ENCODE measurements at places on chromosomes 2 and 18.

- no peak for DNase-seq
Measured at GRCh38 chr2:155377266-155377680, 678.8 kb downstream of the KCNJ3 start.

DNA sequence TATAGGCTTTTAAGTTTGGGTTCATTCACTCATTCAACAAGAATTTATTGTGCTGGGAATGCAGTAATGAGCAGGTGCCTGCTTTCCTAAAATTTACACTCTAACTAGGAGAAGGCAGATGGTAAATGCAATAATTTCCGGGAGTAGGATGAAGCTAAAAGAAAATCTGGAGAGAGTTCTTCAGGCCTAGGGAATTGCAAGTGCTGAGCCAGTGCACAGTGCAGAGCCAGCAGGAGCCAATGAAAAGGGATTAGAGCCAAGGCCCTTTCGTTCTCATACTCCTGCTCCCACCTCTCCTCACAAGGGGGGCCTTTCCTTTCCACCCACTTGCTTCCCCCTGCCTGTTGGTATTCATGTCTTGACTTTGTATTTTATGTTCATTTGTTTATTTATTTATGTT is 55.1 kb downstream of the CFAP221 start:
- no peak for DNase-seq

DNA sequence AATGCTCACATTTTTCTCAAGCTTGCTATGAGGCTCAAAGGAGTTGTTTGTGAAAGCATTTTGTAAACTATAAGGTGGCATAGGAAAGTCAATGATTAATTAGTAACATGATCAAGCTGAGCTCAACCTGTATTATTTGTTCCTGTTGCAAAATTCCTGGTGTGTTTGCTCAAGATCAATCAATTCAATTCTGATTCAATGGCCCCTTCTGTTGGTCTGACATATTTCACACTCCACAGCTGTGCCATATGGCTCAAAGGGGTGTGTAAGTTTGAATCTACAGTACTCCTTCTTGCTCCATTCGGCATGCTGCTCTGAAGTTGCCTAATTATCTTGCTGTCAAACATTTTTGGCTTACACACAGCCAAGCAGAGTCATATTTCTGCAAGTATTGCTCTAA is 341.6 kb upstream of the LRP1B start:
- no peak for DNase-seq

DNA sequence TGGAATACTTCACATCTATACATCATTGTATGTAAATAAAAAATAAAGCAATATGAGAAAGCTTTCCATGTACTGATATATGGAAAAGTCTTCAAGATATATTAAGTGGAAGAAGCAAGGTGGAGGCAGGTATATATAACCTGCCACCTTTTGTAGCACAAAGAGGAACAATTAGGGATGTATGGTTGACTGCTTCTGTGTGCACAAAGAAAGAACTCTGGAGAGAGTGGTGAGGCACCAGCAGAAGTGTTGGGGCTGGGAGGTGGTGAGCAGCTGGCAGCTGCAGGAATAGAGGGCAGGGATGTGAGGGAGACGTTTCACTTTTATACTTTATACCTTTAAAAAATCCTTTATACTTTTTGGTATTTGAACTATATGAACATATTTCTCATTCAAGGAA is 26.1 kb downstream of the KIF5C start:
- no peak for DNase-seq

- DNase-seq = no peak
Measured at GRCh38 chr2:46866770-46867246, 48.8 kb downstream of the MCFD2 start.

DNA sequence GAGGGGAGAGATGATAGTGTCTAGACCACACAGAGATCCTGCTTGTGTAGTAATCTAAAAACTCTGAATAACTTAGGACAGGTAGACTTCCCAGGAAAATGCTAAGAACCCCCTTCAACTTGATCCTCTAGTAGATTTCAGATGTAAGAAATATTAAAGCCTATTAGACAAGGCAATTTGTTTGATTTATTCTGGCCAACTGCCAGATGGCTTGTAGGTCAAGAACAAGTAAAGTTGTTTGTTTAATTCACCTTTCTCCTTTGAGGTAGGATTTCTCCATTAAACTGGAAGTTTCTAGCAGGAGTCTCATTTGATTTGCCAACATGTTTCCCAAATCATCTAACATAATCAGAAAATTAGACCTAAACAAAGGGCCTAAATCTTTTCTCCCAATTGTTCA is 48.6 kb downstream of the SH3RF3 start:
- DNase-seq = no peak

GRCh38 chr2:230219419-230220331 is at the start of gene SP110:
SP110 (minus strand) TSS chr2:230219984; CDS start chr2:230216927, 3,057 bp downstream.
- peak; percentile 88 for DNase-seq

- DNase-seq = no peak
Measured at GRCh38 chr2:446303-446874, 158.5 kb upstream of the ALKAL2 start.

DNA sequence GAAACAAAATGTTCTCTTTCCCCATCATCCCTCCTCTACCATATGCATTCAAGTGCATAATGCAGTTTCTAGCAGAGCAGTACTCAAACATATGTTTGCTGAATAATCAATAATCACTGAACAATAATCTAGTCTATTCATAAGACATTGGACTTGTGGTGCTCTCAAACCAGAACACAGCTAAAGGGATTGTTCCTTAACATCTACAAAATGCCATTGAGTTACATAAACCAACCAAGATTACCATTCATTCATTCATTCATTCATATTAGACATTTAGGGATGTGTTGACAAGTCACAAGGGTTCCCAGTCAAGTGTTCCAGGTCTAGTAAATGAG is 3.9 kb downstream of the CLHC1 start:
- no peak for DNase-seq

DNA sequence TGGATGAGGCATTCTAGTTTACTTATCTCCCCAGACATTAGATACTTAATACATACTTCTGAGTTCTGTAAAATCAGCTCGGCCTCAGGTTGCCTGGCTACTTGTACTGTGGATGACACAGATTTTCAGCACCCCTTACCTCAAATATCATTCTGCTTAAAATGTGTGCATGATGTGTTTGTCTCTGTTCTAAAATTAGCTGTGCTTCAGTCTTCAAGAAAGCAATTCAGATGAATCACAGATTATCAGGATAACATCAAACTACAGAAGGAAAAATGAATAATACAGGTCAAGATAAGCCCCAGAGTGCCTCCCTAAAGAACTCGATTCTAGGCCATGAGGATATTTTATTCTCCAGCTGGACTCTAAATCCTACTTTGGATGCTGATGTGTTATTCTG is 21.3 kb upstream of the MAPRE2 start:
- DNase-seq = no peak

DNA sequence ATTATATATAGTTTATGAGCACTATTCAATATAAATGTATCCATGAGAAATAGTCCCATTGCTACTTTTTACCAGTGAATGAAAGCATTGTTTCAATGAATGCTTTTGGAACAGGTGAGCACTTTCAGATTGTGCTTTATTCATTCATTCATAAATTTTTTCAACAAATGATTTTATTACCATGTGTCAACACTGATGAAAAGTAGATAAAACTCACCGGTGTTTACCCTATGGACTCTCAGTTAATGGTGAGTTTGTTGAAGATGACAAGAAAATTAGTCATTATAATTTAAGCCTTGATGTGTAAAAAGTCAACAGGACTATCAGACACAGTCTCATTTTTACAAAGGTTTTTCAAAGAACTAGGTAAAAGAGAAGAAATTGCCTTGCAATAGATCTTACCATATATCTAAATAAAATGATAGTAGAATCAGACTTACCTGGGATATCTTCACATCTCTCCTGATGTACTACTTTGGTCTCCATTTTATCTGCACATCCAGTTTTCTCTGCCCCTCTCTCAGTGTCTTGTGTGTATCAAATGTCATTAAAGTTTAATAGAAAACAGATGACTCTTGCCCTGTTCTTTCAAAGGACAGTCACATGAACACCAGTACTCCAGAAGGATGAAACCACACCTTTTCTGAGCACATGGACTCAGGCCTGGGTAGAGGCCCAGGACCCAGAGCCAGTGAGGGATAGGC is 325.3 kb upstream of the RND3 start:
- DNase-seq = no peak

DNA sequence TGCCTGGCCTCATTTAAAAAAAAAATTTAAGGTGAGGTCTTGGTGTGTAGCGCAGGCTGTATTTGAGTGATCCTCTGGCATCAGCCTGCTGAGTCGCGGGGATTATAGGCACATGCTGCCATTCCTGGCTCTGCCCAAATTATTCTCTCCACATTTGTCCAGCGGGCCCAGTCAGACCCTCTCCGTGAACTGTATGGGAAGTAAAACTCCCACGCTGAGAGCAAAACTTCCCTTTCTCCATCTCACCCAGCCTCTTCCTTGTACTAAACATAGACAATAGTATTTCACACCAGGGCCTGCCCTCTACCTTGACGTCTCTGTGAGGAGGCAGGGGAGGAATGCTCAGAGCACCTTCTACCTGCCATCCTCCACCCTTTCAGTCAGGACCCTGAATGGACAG is 37.0 kb downstream of the EIF4E2 start:
- DNase-seq = no peak

DNA sequence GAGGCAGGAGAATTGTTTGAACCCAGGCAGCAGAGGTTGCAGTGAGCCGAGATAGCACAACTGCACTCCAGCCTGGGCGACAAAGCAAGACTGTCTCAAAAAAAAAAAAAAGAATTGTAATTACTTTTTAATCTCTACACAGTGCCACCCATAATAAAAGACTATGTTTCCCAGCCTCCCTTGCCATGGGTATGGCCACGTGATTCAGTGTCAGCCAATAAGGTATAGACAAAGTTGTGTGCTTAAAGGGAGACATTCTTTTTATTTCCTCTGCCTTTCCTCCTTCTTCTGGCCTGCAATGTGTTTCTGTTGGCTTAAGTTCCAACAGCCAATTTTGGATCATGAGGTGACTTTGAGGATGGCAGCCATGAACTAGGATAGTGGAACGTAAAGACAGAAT is 406.9 kb downstream of the LNPK start:
- no peak for DNase-seq

- no peak for DNase-seq
Measured at GRCh38 chr18:33062834-33063364, 290.1 kb upstream of the KLHL14 start.

DNA sequence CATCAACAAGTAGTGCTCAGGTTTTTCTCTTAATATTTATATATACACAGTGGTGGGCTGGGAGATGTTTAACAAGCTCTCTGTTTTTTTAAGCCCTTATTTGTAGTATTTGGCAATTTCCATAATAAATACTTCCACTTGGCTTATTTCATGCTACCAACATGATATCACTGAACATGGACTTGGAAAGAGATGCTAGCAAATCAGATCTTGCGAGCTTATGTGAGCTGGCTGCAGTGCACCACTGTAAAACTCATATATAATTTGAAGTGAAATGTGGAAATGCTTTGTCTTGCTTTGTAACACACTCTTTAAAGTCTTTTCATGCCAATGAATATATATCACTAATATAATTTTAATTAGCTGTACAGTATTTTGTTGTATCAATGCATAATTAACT is 155.7 kb downstream of the ALK start:
- no peak for DNase-seq

- DNase-seq = no peak
Measured at GRCh38 chr18:78596794-78597345, 382.7 kb upstream of the SALL3 start.

GRCh38 chr18:47680488-47680887 is 250.0 kb downstream of the SMAD2 start:
- DNase-seq = no peak

DNA sequence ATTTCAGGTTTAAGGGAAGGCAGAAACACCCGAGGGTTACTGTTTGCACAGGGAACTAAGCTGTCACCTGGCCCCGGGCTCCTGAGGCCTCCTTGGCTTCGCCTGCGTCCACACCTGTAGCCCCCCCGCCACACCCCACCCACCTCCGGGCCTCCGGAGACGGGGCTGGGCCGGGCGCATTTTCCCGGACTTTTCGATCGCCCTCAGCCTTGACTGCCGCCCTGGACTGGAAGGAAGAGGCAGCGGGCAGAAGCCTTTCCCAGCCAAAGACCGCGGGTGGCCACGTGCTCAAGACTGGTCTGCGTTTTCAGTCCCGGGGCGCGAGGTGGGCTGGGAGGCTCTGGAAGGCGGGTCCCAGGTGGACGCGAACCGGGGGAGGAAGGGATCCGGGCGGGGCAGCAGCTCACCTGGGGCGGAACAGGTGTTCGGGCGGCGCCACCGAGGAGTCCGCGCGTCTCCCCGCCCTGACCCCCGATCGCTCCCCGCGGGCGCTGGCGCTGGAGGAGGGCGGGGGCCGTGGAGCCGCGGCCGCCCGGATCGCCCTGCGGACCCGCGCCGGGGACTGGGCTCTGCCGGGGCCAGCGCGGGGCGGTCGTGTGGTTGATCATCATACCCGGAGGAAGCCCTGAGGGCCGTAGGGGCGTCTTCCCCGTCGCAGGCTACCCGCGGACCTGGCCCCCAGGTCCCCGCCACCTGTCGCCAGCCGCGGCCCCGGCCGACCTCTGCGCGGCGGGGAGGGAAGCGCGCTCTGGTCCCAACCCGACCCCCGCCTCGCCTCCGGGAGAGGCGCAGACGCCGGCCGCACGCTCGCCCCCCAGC is 3.2 kb downstream of the ID2 start:
- peak; percentile 64 for DNase-seq
